DMS153 (cell line): ENCODE measurements at places on chromosomes 2 and 18.

GRCh38 chr18:49734836-49735235, 78.5 kb downstream of the ACAA2 start:
- DNase-seq: no peak

DNA sequence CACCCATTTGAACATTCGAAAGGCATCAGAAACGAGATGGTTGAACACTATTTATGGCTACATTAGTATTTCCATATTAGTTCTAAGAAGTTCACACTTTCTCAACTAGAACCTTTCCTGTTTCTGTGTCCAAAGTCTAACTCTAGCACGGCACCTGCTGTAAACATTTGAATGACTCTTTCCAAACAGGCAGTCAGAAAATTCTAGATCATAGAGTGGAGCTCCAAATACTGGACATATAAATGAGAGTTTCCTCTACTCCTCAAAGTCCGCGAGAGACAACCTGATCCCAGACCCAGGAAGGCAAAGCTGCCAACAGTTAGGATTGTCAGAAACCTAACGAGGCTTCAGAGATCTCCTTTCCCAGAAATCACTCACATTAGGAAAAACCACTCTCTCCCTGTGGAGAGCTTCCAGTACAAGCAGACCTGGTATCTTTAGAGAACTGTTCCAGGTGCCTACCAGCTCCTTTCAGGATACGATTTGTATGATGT, 10.6 kb downstream of the RND3 start:
- no peak for DNase-seq

- DNase-seq: peak; percentile 59
These were observed 302.8 kb downstream of the PTGR3 start for GRCh38 chr18:74906184-74906583.

GRCh38 chr2:126886211-126886915, 12.3 kb upstream of the TEX51 start:
- DNase-seq: no peak

DNA sequence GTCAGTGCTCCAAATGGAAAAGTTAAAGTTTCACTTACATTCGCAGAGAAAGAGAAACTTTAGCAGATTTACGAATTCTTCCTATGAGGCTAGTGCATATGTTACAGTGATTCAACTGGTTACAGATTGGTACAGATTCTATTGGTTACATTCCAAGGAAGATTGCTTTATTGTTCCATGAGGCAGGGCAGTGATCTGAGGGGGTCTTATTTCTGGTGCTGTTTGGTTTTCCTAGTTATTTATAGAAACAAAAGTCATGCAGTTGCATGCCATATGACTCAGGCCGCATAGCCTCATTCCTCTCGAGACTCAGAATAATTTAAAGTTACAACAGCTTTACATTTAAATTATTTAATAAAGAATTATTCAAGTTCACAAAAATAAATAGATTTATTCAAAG, 385.4 kb upstream of the SYT4 start:
- no peak for DNase-seq

GRCh38 chr2:229181641-229182040, 89.4 kb downstream of the PID1 start:
- DNase-seq: no peak

DNA sequence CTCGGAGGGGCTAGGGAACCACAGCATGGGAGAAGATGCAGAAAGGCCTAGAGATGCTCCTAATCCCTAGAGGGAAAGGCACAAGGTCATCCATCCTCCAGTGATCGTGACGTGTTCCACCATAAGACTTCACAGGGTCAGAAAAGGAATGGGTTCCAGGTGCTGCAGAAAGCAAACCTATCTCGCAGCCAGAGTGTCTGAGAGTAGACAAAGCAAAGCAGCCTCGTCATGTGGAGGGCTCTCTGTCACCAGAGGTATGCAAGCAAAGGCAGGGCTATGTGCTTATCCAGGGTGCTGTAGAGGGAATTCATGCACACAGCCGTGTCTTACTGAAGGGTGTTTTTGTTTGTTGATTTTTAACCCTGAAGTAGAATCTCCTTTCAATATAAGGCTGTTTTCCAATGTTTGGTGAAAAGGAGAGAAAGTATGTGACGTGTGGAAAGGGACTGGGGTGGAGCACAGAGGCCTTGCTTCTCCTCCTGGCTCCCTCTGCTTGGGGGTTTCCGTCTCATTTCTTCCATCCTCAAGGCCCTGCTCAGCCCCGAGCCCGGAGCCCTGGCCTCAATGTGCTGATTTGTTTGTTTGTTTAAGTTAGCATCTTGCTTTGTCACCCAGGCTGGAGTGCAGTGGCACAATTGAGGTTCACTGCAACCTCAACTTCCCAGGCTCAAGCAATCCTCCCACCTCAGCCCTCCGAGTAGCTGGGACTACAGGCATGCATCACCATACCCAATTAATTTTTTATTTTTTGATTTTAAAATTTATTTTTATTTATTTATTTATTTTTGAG, 3.0 kb downstream of the GPR55 start:
- DNase-seq: no peak

- no peak for DNase-seq
These were observed 46.2 kb downstream of the E2F6 start for GRCh38 chr2:11419781-11420180.

DNA sequence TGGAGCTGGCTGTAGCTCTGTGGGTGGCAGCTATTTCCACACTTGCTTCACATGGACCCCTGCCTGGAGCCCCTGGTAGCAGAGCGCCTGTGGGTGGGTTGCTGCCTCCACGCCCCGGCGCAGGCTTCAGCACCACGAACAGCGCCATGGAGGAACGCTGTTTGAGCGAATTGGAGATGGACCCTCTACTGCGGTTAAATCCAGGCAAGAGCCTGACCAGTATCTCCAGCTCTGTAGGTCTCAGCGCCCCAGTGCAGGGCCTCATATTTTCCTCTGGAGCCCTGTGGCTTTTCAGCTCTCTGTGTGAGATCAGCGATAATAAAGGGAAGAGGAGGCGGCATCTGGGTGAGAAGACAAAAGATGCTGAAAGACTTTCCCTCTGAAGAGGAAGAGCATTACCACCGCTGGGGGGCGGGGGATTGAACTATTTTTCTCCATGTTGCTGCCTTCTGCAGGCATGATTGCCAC, 12.0 kb downstream of the ONECUT2 start:
- DNase-seq: no peak

GRCh38 chr2:59888015-59888414, 665.4 kb downstream of the BCL11A start:
- no peak for DNase-seq

DNA sequence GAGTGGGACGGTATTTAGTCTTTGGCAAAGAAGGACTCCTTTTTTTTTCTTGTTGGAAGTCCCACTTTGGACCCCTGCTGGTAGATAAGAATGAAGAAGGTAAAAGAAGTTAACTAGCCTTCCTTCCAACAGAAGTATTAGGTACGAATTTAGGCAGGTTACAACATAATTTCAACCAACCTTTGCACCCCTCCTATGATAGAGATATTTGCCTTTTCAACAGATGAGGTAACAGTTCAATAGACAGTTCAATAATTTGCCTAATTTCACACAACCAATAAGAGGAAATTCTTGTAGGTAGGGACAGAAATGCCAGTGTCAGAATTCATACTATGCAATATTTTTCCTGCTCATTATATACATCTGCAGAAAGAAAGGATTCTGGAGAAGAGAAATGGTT, 100.8 kb downstream of the CCDC141 start:
- DNase-seq: no peak

DNA sequence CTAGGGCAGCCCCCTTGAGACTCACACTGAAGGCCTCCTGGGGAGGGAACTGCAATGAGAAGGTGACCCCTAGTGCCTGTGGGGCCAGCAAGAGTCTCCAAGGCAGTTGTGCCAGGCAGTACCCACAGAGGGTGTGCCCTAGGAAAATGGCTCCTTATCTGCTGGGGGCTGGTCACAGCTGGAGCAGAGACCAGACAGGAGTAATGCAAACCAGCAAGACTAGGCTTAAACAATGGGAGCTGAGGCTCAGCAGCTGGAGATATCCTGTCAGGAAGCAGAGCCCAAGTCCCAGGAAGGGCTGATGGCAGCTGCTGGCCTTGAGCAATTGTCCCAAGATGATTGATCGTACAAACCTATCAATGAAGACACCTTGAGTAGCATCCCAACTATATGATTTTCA, 26.8 kb upstream of the E2F6 start:
- no peak for DNase-seq

GRCh38 chr2:128158176-128158575, 67.2 kb downstream of the UGGT1 start:
- DNase-seq: no peak

GRCh38 chr2:240520974-240521350, 36.8 kb downstream of the ANKMY1 start:
- DNase-seq: no peak

DNA sequence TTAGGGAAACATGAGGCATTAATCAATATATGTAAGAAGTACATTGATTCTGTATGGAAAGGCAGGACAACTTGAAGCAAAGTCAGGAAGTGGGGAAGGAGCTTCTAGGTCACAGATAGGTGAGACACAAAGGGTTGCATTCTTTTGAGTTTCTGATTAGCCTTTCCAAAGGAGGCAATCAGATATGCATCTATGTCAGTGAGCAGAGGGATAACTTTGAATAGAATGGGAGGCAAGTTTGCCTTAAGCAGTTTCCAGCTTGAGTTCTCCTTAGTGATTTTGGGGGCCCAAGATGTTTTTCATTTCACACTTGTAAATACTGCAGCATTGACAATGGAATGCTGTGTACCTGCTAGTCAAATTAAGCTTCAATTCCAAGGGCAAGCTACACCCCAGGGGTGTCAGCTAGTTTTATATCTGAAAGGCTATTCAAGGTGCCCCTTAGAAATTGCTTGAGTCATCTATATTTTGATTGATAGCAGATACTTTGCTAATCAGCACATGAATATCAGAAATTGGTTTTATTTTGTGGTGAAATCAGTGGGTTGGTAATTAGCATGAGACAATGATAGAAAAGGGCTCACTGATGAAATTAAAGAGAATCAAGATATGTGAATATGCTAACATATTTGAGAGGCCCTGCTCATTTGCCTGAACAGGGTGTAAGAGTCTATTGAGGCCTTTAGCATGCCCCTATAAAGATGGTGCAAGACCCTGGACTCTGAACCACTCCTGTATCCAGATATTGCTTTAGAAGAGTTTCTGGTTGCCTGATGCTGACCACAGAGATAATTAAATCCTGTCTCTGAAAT, 131.5 kb downstream of the TMEM17 start:
- DNase-seq: no peak

DNA sequence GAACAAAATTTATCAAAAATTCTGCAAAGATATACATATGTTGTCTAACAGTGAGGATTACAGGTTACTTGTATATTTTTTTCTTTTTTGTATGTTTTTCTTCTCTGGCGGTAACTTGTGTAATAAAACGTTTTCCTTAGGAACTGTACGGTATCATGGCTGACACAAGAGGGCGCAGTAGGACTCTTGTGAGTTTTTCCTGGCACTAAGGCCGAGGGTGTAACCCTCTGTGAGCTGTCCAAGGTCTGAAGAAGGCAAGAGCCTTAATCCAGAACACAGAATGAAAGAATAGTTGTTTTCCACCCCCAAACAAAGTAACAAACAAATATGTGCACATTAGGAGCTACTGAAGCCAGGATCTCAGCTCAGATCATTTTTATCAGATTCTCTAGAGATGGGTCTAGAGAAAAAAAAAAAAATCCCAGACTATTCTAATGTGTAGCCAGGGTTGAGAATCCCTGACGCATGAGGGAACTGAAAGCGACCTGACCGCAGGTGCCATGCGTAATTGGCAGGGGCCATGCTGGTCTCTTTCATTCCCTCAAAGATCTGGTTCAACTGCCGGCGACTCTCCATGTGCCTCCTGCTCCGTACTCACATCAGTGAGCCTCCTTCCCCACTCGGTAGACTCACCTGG, 27.0 kb downstream of the TMEM200C start:
- no peak for DNase-seq

GRCh38 chr2:39737661-39738060, 41.4 kb downstream of the THUMPD2 start:
- DNase-seq: no peak

DNA sequence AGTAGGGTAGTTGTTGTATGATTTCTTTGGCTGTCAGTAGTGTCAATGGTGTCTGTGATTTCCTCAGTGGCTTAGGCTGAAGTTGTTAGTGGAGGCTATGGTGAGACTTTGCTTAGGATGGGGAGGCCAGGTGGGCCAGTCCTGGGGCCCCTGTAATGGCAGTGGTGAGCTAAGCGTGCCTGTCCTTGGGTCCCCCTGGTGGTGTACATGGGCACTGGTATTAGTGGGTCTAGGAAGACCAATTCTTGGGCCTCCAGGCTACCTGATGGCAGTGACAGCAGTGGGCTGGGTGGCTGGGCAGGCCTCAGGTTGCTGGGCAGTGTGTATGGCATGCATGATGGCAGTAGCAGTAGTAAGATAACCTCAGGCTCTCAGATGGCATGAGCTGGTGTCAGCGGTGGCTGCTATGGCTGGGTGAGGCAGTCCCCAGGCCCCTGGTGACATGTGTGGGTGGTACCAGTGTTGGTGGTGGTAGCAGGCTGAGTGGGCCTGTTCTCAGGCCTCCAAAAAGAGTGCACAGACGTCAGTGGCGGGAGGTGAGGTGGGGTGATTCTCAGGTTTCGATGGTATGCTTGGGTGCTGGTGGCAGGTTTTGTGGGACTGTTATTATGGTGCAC, 103.2 kb downstream of the KLHL14 start:
- no peak for DNase-seq

DNA sequence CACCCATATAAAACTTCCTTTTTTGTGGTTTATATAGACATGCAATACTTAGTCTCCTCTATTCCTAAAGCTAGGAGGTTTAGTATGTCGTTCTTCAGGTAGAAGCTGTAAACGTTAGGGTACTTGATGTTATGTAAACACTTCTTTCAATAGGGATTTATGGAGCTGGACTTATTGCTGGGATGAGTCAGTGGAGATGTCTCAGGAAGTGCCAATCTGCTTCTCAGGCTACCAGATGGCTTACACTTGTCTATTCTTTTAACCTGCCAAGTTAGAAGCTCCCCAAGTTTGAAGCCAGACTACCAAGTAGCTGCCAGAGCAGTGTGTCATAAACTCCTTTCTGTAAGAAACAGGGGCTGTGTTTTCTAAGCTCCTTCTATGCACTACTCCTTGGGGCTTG, 756.5 kb upstream of the LRRTM1 start:
- no peak for DNase-seq

- no peak for DNase-seq
These were observed 45.8 kb upstream of the CDKL4 start for GRCh38 chr2:39289609-39290008.

DNA sequence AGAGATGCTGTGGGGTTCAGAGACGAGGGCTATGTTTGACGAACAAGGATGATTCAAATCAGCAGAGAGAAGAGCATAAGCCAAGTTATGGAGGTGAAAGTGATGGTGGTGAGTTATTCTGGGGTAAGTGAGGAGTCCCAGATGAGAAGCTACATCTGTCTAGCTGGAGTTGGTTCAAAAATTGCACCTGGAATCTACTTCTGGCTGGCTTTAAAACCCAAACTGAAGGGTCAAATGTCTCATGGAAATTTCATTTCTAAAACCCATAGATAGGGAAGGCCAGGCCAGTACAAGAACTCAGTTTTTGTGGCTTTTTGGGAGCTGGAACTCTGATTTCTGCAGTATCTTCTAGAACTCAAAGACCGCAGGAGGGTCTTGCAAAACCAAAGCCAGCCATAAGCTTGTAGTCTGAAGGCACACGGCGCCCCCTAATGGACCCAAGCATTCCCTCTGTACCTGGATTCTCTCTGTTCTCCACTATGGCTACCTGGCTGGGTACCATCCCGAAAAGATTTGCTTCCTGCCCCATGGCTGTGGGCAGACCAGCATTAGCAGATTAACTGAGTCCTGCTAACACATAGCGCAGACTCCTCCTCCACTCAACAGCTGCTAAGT, 229.1 kb upstream of the SLC14A2 start:
- no peak for DNase-seq

GRCh38 chr2:63189026-63189425, 138.4 kb downstream of the OTX1 start:
- DNase-seq: no peak
